Kidney capillary endothelial cell (primary cell): ENCODE measurements at places on chromosomes 2 and 18.

DNA sequence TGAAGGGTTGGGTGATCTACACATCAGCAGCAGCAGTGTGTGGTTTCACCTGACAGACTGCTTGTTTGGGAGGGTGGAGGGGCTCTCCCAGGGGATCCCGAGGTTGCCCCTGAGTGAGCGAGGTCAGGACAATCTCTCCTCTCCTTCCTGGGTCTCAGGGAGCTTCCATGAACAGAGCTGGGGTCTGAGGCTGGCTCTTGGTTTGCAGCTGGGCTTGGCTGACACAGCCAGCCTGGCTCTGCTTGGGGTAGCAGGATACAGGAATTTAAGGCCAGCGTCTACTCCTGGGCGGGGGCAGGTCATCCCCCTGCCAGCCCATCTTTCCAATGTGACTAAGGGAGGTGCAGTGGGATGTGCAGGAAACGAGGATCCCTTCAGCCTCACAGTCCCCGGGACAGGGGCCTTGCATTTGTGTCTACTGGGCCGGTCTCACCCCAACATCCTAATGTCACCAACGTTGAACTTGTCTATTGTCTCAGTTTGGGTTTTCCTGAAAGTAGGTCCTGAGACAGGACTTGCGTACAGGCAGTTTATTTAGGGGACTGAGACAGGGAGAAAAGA lies 262.6 kb upstream of the HDAC4 start:
- no peak for DNase-seq

- peak; percentile 43 for DNase-seq
Measured at GRCh38 chr2:145854039-145854755, 1334.3 kb upstream of the ZEB2 start.

DNA sequence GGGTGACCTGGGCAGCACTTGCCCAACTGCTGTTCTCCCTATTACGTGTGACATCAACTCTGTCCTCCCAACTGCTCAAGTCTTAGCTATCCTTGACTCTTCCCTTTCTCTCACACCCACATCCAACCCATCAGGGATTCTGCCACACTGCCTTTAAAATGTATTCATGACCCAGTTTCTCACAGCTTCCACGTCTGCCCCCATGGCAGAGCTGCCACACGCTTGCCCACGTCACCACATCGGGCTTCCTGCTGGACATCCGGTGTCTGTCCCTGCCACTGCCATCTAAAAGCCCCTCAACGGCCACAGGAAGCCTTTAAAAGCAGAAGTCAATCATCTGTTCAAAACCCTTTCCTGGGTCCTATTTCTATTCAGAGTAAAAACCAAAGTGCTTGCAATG lies 233.1 kb upstream of the POU3F3 start:
- no peak for DNase-seq

DNA sequence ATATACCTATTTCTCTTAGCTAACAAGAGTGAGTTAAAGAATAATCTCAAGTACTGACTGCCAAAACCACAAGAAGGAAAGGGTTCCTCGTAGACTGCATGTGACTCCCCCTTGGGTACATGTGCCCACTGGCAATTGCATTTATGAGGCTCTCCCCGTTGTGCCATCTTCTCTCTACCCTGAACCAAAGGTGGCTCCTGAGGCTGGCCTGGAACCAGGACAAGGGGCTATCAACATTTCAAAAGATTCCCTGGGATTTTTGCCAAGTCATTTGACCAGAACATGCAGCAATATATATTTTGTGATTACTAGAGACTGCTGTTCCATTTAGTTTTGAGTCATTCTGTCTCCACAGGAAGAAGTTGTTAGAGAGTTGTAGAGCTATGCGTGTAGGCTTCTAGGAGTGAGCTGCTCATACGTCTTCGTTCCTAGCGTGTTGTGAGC lies 45.8 kb downstream of the LAMA3 start:
- no peak for DNase-seq

- peak; percentile 47 for DNase-seq
Measured at GRCh38 chr2:216109962-216110614, 940 bp downstream of the XRCC5 start.

DNA sequence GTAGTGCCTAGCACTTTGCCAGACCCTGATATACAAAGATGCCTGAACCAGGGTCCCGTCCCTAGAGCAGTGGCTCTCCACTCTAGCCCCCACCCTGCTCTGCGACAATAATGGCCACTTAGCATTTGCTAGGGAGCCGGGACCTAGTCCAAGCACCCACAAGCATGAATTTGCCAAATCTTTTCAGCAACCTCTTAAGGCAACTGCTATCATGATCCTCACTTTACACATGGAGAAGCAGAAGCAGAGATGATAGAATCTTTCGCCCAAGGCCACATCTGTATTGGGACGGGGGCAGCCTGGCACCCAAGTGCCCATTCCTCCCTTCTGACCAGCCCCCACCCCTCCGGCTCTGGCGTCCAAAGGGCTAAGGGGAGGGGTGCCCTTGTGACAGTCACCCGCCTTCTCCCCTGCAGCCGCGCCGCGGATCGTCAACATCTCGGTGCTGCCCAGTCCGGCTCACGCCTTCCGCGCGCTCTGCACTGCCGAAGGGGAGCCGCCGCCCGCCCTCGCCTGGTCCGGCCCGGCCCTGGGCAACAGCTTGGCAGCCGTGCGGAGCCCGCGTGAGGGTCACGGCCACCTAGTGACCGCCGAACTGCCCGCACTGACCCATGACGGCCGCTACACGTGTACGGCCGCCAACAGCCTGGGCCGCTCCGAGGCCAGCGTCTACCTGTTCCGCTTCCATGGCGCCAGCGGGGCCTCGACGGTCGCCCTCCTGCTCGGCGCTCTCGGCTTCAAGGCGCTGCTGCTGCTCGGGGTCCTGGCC lies 13.0 kb downstream of the SIGLEC15 start:
- no peak for DNase-seq

GRCh38 chr2:85266146-85267041 lies 61.4 kb downstream of the TGOLN2 start:
- DNase-seq: peak; percentile 46

- DNase-seq: no peak
Measured at GRCh38 chr2:236816197-236817170, 246.9 kb downstream of the ACKR3 start.

DNA sequence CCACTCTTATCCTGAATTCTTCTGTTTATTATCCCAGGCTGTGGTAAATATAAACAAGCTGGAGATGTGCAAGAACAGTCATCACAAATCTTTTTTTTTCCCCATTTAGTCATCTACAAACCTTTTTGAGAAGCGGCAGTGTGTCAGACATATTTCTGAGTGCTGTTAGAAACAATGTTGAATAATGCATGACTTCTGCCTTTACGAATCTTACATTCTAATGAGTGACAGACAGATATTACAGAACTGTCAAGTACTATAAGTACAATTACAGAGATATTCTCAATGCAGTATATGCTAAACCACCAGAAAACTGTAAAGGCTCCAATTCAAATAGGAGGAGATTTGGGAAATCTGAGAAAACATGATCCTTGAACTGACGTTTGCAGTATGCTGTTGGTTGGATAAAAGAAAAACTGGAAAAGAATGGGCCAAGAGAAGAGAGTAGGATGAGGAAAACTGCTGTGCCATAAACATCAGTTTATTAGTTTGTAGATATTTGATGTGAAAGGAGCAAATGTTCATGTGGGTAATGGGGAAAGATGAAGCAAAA lies 379.5 kb upstream of the SLC8A1 start:
- no peak for DNase-seq

DNA sequence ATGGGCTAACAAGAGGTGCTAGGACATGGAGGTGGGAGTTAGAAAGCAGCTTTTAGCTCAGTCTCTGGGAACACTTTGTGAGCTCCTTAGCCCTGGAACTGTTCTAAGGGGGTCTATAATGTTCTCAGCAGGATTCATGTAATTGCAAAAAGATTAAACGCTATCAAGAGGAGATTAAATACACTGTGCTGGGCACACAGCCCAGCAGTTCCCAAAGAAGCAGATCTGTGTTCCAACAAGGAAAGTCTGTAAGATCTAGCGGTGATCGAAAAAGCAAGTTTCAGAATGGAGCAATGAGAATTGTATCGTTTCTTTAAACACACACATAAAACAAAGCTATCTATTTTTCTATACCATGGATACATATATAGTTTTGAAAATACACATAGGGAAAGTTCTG lies 2.4 kb upstream of the ARID5A start:
- no peak for DNase-seq

- no peak for DNase-seq
Measured at GRCh38 chr2:97982621-97983020, 13.1 kb downstream of the TMEM131 start.

GRCh38 chr2:229407170-229407569 lies 136.1 kb upstream of the PID1 start:
- DNase-seq: peak; percentile 41

- DNase-seq: no peak
Measured at GRCh38 chr2:58357521-58357920, 116.4 kb upstream of the FANCL start.

DNA sequence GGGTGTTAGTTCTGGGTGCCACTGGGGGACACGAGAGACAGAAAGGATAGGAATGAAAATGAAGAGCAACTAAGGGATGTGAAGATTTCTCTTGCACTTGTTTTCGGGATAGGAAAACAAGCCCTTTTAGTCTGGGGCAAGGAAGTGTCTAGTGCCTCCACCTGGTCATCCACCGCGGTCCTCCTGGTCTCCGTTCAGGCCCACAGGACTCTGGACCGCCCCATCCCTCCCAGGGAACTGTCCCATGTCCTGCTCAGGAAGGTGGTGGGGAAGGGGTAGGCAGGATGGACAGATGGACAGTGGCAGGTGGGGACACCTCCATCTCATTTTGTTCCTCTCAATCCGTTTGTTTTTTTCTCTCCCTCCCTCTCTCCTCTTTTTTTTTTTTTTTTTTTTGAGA lies 45.9 kb downstream of the AGAP1 start:
- DNase-seq: no peak

DNA sequence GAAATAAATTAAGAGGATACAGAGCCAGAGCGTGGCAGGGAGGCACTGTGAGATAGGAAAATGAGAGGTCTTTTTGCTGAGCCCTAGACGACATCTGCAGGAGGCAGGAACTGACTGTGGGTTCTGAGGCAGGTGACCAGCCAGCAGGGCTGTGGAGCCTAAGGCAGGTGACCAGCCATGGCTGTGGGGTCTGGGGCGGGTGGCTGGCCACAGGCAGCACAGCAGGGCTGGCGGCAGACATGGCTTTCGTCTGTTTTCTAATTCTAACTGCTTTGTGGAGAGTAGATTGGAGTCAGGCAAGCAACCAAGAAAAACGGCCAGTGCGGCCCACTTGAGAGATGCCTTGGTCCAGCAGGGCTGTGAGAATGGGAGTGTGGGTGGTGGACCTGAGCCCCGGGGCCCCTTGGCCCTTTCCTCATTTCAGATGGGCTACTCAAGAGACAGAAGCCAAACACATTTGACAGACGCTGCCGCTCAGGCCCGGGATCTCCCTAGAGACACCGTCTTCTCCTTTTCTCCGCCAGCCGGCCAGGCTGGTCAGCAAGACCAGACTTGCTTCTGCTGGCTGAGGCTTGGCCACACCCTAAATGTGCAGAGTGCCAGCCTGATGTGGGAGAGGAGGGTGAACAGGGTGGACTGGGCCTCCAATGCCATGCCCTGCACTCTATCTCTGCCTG lies 19.7 kb upstream of the GNAL start:
- no peak for DNase-seq

- DNase-seq: no peak
Measured at GRCh38 chr2:190340369-190340768, 3.0 kb upstream of the INPP1 start.

DNA sequence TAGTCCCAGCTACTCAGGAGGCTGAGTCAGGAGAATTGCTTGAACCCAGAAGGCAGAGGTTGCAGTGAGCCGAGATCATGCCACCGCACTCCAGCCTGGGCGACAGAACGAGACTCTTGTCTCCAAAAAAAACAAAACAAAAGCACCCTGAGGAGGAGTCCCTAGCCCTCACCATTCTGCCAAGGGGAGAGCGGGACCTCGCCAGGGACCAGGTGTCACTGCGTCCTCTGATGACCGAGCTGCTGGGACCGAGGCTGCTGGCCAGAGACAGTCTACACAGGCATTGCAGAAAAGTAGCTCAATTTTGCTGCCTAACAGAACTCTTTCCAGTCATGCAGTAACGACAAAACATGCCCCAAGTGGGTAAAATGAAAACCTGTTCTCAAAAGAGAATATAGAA lies 18.4 kb downstream of the NCK2 start:
- DNase-seq: no peak

GRCh38 chr2:205811387-205811786 lies 129.1 kb downstream of the NRP2 start:
- DNase-seq: no peak

- DNase-seq: no peak
Measured at GRCh38 chr2:220887271-220887870, 684.7 kb downstream of the EPHA4 start.

GRCh38 chr2:65349863-65350262 lies 82.5 kb downstream of the SPRED2 start:
- DNase-seq: peak; percentile 56

- no peak for DNase-seq
Measured at GRCh38 chr2:54208364-54209240, 47.4 kb downstream of the TSPYL6 start.

DNA sequence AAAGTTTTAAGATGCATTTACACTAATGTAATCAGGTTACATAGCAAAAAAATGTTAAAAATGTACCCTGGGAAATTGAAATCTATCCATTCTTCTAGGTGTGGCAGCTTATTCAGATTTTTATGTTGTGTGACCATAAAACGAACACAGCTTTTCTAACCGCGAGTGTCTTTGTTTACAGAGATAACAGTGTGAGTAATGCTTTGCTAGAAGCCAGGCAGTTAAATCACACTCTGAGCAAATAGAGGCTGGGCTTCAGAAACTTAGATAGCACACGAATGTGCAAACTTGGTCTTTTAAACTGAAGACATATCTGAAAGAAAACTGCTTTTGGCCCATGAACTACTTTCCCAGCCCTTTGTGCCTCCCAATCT lies 116.1 kb downstream of the SPTBN1 start:
- DNase-seq: no peak

- DNase-seq: no peak
Measured at GRCh38 chr18:27185025-27185763, at the start of gene CHST9. Gene CHST9 (minus strand): TSS chr18:27185308. CDS start chr18:27142809, 42,499 bp downstream.

DNA sequence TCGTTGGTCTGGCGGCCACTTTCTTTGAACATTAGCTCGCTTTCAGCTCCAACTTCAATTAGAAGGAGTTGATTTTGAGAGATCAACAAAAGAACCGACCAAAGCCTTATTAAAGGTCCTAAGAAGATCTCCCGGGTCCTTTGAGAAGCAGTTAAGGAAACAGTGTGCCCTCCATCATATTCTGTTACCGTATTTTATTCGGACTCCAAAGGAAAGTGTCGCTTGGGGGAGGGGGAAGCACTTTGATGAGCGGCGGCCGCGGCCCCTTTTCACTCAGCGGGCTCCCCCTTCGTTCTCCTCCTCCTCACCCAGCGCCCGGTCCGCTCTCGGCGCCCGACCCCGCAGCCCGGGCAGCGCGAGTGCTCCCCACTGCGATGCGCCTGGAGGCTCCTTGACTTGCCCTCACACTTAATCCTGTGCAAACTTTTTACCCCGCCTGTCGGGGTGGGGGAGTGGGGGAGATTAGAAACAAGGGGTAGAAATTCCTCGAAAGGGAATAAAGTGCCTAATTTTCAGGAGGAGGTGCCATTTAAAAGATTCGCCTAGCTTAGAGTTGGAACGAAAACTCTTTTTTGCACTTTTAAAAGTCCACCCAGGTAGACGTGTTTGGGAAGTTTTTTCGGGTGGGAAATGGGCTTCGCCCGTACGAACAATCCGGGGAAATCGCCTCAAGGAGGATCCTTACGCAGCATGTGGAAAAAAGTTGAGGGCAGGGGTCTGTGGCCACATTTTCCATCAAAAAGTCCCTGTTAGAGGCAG lies 1.2 kb upstream of the OTX1 start:
- DNase-seq: no peak

GRCh38 chr2:144115739-144116291 lies 404.1 kb downstream of the ZEB2 start:
- DNase-seq: no peak

GRCh38 chr2:98155291-98155690 lies 68.3 kb downstream of the VWA3B start:
- DNase-seq: no peak

- no peak for DNase-seq
Measured at GRCh38 chr2:43133336-43133707, 93.1 kb downstream of the ZFP36L2 start.
